ENCODE measurements at places on chromosomes 7 and 10.

DNA sequence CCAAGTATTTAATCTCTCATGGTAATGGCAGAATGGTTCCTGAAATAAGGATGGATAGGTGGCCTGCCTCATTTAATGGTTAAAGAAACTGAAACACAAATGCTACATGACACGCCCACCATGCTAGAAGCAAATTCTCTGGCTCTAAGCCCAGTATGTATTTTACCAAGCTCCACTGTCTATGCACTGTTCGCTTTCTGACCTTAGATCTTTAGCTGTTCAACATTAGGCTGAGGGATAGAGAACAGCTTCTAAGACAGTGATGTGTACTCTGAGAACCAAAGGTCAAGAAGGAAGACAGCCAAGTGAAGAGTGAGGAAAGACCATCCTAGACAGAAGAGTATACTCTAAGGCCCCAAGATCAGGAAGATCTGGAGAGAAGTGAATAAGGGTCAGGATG, 26.6 kb downstream of the FAM3C start:
- no peak for DNase-seq

- peak; percentile 25 for DNase-seq
These were observed 149.5 kb downstream of the ARID5B start for GRCh38 chr10:62050893-62051433.

DNA sequence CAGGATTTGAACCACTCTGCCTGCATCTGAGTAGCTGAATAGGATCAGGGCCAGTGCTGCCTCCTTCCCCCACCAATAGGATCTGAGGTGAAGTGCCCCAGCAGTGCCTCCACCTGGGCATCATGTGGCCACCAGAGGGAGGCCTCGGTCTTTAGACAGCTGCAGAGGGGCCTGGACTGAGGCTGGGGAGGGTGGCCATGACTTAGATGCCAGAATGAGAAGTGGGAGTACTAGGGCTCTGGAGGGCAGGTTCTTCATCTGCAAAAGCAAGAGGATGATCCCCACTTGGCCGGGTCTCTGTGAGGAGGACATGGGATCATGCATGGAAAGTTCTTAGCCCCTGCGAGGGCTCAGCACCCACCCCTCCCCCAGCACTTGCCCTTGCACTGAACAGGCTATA, 56.9 kb downstream of the NEUROG3 start:
- DNase-seq, result no peak

- no peak for DNase-seq
These were observed 889 bp upstream of the SEMA3A start for GRCh38 chr7:84195295-84196060.

GRCh38 chr10:1083581-1083980, 27.4 kb downstream of the WDR37 start:
- no peak for DNase-seq

DNA sequence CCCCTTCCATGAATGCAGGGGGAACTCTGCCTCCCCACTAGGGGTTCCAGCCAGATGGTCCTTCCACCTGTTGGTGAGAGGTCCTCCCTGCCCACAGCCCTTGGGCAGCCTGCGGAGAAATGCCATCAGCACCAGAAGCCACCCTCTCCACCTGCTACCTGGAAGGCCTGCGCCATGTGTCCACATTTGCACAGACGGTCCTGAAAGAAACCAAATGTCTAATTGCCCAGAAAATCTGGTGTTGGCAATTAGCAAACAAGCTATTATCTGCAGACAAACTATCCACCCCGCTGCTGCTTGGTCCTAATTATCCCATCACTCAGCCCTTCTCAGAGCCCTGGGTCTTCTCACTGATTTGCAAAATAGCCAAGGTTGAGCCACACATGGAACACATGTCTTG, 32.3 kb downstream of the HSPA12A start:
- DNase-seq, result no peak

DNA sequence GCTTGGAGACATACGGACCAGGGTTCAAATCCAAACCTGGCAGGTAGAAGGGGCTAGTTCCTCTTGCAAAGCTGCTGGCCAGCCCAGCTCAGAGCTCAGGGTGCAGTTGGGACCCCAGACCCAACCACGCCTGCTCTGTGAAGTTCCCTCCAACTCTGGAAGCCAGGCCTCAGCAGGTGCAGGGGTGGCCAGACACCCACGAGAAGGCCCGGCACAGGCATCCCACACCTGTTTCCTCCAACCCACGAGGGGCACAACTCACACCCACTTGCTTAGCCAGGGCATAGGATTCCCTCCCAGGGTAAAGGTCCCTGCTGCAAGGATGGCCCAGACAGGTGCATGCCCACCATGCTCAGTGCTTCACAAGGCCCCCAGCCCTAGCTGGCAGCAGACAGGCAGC, 262.4 kb downstream of the GRID1 start:
- no peak for DNase-seq

GRCh38 chr10:132329565-132330485, 2.2 kb upstream of the LRRC27 start:
- DNase-seq, result no peak

GRCh38 chr10:97132273-97132672, 53.5 kb downstream of the SLIT1 start:
- DNase-seq, result no peak

DNA sequence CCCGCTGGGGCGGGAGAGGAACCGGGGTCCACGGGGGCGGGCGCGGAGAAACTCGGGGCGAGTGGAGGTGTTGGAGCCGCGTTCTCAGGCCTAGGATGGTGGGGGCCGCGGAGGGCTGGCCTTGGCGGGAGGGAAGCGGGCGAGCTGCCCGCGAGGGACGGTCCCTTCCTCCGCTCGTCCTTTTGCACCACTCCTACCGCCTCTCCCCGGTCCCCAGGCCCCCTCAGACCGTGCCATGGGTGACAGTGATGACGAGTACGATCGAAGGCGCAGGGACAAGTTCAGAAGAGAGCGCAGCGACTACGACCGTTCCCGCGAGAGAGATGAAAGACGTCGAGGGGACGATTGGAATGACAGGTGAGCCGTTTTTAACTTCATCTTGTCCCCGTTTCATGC, 451 bp downstream of the SRRT start:
- DNase-seq, result no peak

DNA sequence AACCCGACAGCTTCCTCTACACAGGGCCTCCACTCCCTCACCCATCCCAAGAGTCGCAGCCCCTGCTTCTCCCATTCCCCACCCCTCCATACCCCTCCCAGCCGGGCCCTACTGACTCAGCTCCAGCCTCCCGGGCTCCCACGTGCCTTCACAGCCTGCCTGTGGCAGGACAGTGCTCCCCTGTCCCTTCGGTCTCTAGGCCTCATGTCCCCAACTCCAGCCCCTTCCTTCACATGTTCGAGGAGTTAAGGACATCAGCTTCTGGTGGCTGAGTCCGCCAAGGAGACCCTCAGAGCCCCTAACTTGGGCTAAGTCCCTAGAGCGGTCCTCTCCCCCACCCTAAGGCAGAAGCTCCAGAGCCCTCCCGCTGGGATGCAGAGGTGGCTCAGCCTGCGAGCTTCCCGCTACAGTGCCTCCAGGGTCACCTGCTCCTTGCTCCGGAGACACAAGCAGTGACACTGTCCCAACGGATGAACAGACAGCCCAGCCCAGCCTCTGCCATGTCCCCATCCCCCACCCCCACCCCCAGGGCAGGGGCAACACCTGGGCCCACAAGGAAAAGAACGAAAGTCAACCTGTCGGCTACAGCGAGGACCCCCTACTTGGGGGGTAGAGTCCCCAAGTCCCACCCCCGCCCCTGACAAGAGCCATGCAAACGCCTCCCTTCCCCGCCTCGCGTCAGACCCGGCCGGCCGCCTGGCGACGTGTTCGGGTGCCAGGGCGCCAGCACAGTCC, 716 bp downstream of the SMARCD3 start:
- DNase-seq, result no peak

DNA sequence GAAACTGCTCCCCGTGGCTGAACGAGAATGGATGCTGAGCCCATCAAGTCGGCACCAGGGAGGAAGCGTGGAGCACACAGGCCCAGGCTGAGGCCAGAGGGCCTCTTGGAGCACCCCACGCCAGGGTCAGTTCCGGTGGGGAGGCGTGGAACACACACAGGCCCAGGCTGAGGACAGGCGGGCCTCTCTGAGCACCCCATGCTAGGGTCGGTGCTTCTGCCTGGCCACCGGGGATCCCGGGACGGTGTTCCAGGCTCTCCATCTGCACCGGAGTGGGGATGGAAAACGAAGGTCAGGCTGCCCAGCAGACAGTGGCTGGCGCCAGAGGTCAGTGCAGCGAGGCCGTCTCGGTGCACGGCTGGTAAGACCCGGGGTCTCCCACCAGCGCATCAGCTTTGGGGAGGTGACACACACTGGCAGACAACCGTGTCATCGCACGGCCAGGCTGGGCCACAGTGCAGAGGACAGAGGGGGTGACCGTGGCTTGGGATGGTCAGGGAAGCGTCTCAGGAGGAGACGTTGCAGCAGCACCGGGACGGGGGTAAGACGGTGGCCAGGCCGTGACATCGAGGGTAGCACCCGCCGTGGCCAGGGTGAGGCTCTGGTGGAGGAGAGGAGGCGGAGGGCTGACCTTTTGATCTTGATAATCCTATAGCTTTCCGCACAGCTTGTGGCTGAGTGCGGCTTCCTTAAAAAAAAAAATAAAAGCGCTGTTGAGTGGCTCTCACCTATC, 203.9 kb downstream of the ELFN1 start:
- no peak for DNase-seq

GRCh38 chr7:106775552-106775936, 89.5 kb upstream of the PIK3CG start:
- DNase-seq, result no peak

DNA sequence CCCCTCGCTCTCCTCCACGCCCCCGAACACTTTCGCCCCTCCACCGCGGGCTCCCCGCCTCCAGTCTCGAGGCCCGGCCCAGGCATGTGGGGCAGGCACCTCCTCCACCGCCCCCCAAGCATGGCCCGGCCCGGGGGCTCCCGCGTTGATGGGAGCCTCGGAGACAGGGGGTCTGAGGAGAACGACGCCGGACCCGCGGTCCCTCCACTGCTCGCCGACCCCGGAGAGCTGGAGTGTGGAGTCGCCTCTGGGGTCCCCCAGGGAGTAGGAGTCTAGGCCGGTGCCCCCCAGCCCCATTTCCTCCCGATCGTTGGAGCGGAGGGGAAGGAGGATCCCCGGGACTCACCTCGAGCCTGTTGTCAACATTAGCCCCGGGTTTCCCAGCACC, 206 bp downstream of the UPF2 start:
- DNase-seq, result no peak

GRCh38 chr10:74451127-74451829, 300.3 kb downstream of the ADK start:
- DNase-seq, result no peak

GRCh38 chr7:120539321-120539720, 266.3 kb downstream of the KCND2 start:
- no peak for DNase-seq

GRCh38 chr7:42348071-42348470, 111.1 kb upstream of the GLI3 start:
- no peak for DNase-seq

DNA sequence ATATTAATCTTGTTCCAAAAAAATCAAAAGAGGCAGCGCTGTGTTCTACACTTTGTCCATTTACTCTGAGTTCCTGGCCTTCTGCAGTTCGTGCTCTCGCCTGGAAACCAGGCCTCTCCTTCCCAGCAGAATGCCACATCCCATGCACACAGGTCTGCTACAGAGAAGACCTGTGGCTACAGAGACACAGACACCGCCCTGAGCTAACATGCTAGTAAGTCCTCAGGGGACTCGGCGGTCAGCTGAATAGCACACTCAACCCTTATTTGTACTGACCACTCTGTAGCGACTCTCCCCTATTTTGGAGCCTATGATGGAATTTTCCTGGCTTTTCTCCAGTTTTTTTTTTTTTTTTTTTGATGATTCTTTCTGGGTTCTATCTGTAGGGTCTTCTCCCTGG, 12.8 kb downstream of the CREB3L2 start:
- DNase-seq, result no peak

- no peak for DNase-seq
These were observed 90.5 kb upstream of the WAC start for GRCh38 chr10:28442403-28442802.

- DNase-seq, result no peak
These were observed 23.9 kb upstream of the CYCS start for GRCh38 chr7:25148772-25149575.

- DNase-seq, result no peak
These were observed 6.7 kb downstream of the CHST3 start for GRCh38 chr10:71970869-71971268.

DNA sequence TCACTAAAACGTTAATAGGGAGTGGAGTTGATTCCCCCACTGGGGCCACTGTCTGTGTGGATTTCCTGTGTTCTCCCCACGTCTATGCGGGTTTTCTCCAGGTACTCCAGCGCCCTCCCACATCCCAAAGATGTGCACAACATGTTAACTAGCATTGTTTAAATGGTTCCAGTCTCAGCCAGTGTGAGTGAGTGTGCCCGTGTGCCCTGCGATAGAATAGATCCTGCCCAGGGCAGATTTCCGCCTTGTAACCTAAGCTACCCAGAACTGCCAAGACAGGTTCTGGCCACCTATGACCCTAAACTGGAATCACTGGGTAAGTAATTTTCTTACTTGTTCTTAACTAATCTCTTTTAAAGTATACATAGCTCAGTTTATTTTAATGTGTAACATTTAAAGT, 58.5 kb downstream of the CCDC6 start:
- DNase-seq, result no peak

DNA sequence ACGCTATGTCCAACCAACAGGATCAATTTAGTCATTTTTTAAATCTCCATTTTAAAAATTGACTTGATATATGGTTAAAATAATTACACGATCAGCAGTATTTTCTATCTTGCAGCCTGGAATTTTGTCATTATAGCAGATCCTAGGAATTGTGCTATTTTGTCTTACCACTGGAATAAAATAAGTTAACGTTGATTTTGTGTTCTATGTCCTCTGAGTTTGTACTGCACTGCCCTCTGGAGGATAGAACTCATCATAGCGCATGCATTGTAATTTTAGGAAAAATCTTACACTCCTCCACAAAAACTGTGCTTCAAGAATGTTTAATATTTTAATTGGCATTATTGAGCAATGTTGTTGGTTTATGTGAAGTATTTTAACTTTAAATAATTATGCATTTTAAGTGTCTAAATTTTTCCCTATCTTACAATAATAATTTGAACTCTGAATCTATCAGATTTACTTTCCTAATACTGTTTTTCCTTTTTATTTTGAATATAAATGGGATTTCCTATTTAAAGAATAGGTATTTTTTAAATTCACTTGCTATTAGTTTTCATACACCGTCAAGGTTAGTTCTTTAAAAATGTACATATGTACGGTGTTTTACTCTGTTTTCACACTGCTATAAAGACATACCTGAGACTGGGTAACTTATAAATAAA, 220.1 kb downstream of the PPP1R3A start:
- DNase-seq, result no peak

All from occipital lobe (tissue), 3 donors.